ENCODE measurements at places on chromosomes 5 and 9.

DNA sequence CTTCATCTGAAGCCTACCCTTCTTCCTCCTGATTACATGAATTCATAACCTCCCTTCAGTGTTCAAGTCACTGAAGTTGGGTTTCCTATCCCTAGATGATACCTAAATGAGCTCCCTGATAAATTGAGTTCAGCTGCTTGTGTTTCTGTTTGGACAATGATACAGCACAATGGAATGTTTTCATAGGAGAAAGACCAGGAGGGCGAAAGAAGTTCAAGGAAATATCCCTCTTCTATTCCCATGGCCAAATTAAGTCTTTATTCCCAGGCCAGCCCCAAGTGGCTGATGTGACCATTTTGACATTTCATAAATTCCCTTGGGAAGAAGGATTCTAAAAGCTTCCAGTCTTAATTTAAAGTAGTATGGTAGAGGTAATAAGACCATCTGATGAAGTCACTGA lies 555.8 kb upstream of the CLINT1 start:
- no peak for DNase-seq

GRCh38 chr9:19975499-19975898 lies 186.7 kb upstream of the SLC24A2 start:
- no peak for DNase-seq

GRCh38 chr9:32573821-32574220 lies 862 bp upstream of the NDUFB6 start:
- DNase-seq = no peak

- no peak for DNase-seq
Observed at GRCh38 chr5:175079707-175080106, 355.3 kb downstream of the MSX2 start.

DNA sequence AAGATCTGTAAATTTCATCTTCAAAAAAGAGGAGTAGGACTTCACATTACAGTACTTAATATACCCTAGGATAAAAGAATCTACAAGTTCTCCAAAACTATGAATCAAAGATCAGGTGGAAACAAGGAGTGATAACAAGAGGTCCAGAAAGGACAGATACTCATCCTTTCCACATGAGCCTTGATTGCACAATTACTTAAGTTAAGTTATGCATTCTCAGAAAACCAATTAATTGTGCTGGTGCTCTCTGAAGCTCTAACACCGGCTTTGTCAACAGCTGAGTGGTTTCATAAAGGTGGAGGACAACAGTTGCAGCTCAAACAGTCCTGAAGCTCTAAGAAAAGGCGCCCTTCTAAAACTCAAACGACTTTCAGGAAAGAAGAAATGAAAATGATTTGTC lies 251.9 kb downstream of the BNC2 start:
- DNase-seq = no peak

- no peak for DNase-seq
Observed at GRCh38 chr9:121604242-121604641, 47.2 kb upstream of the DAB2IP start.

GRCh38 chr9:136588663-136589464 lies 43.0 kb upstream of the NOTCH1 start:
- DNase-seq = no peak

- DNase-seq = no peak
Observed at GRCh38 chr5:35540002-35540401, 77.7 kb upstream of the SPEF2 start.

- no peak for DNase-seq
Observed at GRCh38 chr5:143769026-143769786, 42.8 kb upstream of the HMHB1 start.

GRCh38 chr9:128122809-128123175 lies 4.7 kb downstream of the PTGES2 start:
- no peak for DNase-seq

DNA sequence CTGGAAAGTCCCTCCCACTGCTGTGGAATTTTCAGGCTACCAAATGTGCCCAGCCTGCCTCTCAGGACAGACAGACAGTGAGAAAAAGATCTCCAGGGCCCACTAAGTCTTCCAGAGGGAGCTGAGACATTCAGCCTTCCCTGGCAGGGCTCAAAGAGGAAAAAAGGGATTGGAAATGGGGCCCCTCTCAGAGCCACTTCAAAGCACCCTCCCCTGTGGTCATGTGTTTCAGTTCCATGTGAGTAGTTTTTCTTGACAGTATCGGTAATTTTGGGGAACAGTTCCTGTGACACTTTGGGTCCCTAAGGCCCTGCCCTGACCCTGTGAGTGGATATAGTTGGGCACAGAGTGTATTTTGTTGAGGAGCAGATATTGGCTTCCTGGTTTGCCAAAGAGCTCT lies 25.0 kb downstream of the LARP1 start:
- DNase-seq = no peak

GRCh38 chr5:173236531-173237142 lies 1.6 kb upstream of the NKX2-5 start:
- DNase-seq = no peak

GRCh38 chr9:4030751-4031150 lies 269.1 kb downstream of the GLIS3 start:
- no peak for DNase-seq

DNA sequence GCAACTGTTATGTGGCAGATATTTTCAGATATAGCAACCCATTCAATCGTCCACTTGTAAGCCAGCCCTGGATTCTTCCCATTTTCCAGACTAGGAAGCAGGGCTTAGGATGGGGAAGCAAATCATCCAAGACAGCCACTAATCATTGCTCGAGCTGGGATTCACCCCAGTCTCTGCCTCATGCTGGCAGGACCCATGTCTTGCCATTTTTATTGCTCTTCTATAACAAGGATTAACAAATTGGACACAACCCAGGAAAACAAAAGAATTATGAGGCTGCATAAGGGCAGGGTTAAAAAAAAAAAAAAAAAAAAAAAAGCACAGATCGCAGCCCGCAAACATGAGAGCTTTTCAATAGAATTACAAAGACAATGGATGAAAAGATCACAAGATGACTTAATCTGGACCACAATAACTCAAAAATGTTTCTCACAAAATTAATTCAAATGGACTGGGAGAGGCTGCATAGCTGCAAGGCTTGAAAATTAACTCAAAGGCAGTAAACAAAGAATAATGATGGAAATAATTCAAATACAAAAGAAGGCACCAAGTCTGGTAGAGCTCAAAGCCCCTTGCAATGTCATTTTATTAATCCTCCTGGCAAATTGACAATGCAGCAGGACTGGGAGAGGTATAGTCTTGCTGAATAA lies 40.7 kb downstream of the ASTN2 start:
- DNase-seq = no peak

GRCh38 chr5:98309785-98310598 lies 463.5 kb upstream of the RGMB start:
- no peak for DNase-seq

DNA sequence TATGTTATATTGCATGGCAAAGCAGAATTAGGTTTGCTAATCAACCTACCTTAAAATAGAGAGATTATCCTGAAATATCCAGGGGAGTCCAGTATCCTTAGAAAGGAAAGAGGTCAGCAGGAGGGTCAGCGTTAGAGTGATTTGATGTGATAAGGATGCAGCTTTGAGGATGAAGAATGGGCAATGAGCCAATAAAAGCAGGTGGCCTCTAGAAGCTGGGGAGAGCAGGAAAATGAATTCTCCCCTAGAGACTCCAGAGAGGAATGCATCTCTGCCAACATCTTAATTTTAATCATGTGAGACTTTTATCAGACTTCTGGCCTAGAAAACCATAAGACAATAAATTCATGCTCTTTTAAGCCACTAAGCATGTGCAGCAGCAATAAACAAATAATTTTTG lies 65.7 kb upstream of the SYK start:
- no peak for DNase-seq

- no peak for DNase-seq
Observed at GRCh38 chr5:122846051-122846550, 688 bp downstream of the SNX24 start.

- no peak for DNase-seq
Observed at GRCh38 chr5:32810804-32811203, 99.7 kb downstream of the NPR3 start.

DNA sequence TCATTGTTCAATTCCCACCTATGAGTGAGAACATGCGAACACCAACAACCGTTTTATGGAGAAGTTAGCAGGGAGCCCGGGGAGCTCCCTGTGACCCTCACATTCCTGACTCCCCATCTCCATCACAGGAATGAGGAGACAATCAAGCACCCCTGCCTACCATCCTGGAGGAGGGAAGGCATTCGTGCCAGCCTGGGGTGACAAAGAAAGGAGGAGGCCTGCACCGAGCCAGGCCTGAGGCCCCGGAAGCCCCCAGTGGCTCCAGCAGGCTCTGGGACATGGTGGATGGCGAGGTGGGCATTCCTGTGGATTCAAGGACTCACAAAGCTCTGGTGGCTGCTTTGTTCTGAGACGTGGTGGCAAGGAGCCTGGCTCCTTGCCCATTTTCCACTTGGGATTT lies 36.5 kb upstream of the UGT3A1 start:
- no peak for DNase-seq

GRCh38 chr5:16957304-16958196 lies 21.5 kb upstream of the MYO10 start:
- no peak for DNase-seq

DNA sequence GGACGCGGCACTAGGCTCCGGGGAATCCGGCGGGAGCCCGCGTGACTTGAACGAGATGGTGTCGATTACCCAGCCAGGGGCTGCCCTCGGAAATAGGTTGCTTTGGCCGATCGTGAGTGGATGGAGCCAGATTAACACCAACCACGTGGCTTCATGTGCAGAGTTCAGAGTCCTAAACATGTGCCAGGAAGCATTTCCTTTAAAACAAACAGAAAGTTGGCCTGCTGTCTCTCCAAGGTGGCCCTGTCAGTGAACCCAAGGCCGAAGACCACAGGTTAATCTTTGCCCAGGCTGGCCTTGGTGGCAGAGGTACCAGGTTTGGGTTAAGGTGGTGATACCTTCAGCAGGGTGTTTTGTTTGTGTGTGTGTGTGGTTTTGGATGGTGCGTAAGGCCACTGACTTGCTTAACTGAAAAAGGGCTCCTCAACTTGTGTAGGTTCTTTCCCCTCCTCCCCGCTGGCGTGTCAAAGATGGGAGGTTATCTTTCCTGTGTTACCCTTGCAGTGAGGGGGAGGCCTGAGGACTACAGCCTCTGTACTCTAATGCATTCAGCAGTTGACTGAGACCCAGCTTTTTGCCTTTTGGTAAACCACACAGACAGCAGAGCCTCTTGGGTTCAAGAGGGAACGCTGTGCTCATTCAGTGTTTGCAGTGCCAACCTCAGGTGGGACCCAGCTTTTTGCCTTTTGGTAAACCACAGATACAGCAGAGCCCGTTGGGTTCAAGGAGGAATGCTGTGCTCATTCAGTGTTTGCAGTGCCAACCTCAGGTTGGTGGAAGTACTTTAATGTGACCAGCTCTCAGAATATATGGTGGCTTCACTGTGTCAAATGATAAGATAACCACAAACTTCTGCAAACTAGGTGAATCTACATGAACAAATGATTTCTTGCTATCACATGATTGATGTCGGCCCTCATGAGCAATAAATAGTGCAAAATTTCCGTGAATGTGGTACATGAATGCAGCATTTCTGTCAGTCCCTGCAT lies 1.4 kb downstream of the IQGAP2 start:
- no peak for DNase-seq

- no peak for DNase-seq
Observed at GRCh38 chr5:169350759-169351240, 49.9 kb upstream of the SLIT3 start.

- no peak for DNase-seq
Observed at GRCh38 chr5:166845044-166845443, 1446.4 kb upstream of the WWC1 start.

DNA sequence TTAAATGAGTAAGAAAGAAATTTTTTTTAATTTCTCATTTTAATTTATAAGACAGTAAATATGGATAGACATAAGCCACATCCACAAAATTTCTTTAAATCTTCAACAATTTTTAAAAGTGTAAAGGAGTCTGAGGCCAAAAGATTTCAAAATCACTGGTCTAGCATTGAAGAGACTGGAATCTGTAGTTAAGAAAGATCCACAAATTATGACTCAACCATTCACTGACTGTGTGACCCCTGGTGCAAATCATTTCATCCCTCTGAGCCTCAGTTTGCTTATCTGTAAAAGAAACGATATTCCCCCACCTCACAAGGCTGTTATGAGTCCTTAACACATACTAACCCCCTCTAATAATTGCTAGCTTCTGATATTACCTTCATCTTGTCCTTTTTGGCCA lies 98.5 kb downstream of the EBF1 start:
- no peak for DNase-seq

DNA sequence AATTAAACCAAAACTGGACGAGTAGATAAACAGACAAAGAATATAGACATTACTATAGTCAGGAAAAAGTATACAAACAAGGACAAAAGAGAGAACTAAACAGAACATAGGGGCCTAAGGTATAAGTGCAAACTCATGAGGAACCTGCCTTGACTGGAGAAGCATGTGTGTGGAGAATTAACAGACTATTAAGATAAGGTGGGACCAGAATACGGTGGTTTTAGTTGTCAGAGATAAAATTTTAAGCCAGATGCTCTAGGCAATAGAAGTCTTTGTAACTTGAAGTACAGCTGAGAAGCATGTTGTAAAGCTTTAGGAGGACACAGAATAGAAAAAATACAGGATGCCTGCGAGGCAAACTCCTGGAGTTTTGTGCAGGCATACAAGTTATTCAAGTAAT lies 707.1 kb downstream of the PTPRD start:
- DNase-seq = no peak

- no peak for DNase-seq
Observed at GRCh38 chr5:131323378-131323777, 59.5 kb downstream of the CDC42SE2 start.

DNA sequence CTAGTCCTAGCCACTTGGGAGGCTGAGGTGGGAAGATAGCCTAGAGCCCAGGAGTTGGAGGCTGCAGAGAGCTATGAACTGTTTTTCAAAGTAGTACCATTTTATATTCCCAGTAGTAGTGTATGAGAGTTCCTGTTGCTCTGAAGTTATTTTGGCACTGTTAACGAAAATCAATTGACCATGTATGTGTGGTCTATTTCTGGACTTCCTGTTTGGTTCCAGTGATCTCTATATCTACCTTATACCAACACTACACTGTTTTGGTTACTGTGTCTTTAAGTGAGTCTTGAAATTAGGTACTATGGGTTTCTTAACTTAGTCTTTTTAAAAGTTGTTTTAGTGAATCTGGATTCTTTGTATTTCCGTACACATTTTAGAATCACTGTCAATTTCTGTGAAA lies 13.6 kb downstream of the SLF1 start:
- DNase-seq = no peak
